ENCODE measurements at places on chromosomes 7 and 10.

- DNase-seq, result no peak
Observed at GRCh38 chr10:11504566-11505285, 106.7 kb downstream of the USP6NL start.

DNA sequence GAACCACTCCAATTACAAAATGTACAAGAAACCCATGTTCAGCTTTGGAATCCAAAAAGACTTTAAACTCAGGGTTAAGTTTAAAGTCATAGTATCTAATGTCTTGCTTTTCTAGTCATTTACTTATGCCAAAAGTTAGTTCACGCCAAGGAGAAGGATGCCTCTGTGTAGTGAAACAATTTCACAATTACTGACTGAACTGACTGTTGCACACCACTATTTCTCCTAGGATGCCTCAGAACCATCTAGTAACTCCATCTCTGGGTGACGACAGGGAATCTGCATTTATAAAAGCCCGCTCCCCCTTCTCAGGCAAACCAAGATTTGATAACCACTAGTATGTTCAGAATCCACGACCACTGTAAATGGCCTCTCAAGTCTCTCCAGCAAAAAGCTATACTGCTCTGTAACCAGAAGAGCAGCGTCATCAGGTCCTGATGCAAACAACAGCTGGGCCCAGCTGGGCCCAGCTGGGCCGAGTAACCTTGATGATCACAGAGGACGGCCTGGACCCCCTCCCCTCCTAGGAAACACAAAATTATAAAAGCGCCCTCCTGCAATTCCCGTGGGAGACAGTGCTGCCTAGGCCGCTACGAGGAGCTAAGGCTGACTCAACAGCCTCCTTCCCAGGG lies 680 bp upstream of the ADO start:
- DNase-seq, result no peak

GRCh38 chr10:60289800-60290199 lies 99.9 kb downstream of the ANK3 start:
- no peak for DNase-seq

GRCh38 chr7:70600993-70601392 lies 531.0 kb upstream of the GALNT17 start:
- DNase-seq, result no peak

DNA sequence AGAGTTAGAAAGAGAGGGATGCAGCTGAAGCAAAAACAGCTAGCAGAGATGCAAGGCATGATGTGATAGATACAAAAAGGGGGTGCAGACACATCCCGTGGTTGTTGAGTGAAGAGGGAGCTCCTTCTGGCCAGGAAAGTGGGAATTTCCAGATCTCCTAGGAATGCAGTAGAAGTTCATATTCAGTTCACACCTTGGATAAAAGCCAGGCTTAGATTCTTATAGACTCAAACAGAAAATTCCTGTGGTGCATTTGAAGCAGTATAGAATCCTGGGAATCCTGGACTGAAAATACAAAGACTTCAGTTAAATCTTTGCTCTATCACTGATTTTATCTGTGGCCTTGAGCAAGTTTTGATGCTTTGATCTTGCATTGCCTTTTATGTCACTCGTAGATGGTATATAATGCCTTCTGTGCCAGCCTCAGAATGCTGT lies 33.9 kb downstream of the SGPL1 start:
- no peak for DNase-seq

- no peak for DNase-seq
Observed at GRCh38 chr7:23654508-23654907, 25.5 kb upstream of the FAM221A start.

GRCh38 chr7:66464059-66464458 lies 164.6 kb upstream of the KCTD7 start:
- DNase-seq, result no peak

DNA sequence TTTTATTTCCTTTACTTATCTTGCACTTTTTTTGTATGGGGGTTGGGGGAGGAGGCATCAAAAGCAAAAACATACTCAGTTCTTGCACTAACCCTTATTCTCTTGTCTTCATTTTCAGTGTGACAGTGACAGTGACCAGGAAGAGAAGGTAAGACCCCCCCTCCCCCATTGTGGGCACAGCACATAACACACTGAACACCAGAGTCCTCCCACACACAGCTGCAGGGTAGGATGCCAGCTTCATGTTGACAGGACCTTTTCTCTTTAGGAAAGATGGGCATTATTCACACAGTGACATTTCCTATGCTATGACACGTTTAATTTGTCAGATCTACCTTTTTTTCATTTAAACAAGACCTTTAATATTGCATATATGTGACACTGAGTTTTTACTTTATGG lies 696.3 kb upstream of the GALNT17 start:
- no peak for DNase-seq

GRCh38 chr10:11262494-11263345 lies 245.0 kb downstream of the CELF2 start:
- DNase-seq, result no peak

DNA sequence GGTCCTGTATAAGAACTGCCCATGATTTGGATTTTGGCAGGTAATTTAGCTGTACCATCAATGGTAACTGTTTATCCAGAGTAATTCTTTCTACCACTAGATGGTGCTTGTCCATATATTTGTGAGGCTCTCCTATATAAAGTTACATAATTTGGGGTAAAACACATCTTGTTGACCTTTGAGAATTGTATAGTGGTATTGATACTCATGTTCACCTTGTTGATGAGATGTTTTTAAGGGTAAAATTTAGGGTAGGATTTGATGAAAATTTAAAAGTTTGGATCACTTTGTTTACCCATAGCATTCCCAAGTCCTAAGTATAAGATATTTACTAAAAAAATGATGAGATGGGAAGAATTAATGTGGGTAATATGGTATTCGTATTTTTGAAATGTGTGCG lies 31.6 kb downstream of the ST7 start:
- no peak for DNase-seq

DNA sequence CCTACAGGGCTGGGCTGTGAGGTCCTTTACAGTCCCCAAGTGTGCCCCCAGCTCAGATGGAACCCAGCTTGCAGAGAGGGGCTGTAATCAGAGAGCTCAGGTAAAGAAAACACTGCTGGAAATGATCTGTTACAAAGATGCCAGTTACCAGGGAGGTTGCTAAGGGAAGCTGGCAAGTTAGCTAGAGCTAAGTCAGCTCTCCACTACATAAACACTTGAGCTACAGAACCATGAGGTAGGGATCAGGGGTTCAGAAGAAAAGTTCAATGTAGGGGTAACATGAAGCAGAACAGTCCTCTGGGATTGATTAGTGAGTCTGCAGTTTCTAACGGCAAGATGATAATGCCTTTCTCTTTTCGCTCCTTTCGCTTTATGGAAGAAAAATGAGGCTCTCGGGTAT lies 53.1 kb upstream of the TM9SF3 start:
- no peak for DNase-seq

- no peak for DNase-seq
Observed at GRCh38 chr10:844552-844951, 87.0 kb downstream of the LARP4B start.

DNA sequence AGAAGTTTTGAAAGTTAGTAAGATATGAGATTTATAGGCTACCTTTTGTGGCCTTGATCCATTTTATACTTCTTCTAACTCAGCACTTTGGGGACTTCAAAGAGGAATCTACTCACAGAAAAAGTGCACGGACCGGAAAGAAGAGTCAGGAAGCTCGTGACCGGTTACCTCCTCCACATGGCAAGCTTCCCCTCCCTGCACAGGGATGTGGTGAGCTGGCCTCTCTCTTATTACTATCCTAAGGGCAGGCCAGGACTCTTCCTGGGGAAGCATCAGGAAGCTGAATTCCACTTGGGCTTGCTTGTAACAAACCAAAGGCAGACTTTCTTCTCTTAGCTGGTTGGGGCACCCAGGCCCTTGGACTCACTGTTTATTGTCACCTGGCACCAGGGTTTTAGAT lies 170.8 kb upstream of the GLI3 start:
- no peak for DNase-seq

DNA sequence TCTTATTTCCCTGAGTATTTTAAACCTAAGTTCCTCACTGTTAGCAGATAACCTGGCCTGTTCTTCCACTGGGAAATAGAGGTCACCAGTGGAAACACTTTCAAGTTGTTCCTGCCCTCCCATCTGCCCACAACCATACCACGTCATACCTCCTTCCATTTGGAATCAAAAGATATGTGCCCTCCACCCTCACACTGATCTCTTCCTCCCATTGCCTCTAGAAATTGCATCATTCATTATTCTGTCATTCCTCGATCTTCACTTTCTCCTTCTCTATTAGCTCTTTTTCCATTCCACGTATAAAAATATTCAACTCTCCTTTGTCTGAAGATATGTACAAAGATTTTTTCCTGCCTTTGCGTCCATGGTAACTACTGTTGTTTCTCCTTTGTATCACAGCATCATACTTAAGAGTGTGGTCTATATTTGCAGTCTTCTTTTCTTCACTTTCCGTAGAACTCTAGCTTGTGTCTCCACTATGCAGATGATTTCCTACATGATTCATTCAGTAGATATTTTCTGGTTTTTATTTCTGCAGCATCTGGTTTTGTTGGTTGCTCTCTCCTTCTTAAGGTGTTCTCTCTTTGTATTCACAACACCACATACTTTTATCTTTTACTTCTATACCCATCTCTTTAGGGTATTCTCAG lies 312.3 kb downstream of the REEP3 start:
- DNase-seq, result no peak
